Lung (tissue), 17 donors: ENCODE measurements at places on chromosomes 1 and 21. TPM values are rescaled to one million over a fixed set of nuclear protein-coding genes. Genes with fewer than 3 reads are reported as not detected.

SLC6A17 gene
- 0.03 TPM for polyA plus RNA-seq

PM20D1 gene
- 0.06 TPM for polyA plus RNA-seq

PTPRU gene
- polyA plus RNA-seq, result 42.9 TPM

TACSTD2 gene
- polyA plus RNA-seq, result 204 TPM

SLC37A1 gene
- 13.6 TPM for polyA plus RNA-seq

PRKACB gene
- polyA plus RNA-seq, result 4.2 TPM

CACHD1 gene
- 4.7 TPM for polyA plus RNA-seq

CHI3L2 gene
- polyA plus RNA-seq, result 75.6 TPM

UTS2 gene
- polyA plus RNA-seq, result not detected

AUNIP gene
- polyA plus RNA-seq, result 0.31 TPM

MTMR11 gene
- 6.9 TPM for polyA plus RNA-seq

KIAA0040 gene
- 13.4 TPM for polyA plus RNA-seq

BARHL2 gene
- polyA plus RNA-seq, result not detected

GSTM3 gene
- 24.1 TPM for polyA plus RNA-seq

SAMSN1 gene
- polyA plus RNA-seq, result 184 TPM

SPRR2A gene
- not detected for polyA plus RNA-seq

FCGR1A gene
- 78.0 TPM for polyA plus RNA-seq

OR2T35 gene
- polyA plus RNA-seq, result not detected

GNG4 gene
- polyA plus RNA-seq, result not detected

TESK2 gene
- polyA plus RNA-seq, result 3.6 TPM

HTR6 gene
- polyA plus RNA-seq, result not detected

MAB21L3 gene
- 0.30 TPM for polyA plus RNA-seq

EFNA1 gene
- 149 TPM for polyA plus RNA-seq

FMOD gene
- polyA plus RNA-seq, result 19.4 TPM

CHODL gene
- 0.18 TPM for polyA plus RNA-seq

PAQR6 gene
- polyA plus RNA-seq, result 1.7 TPM

GABPA gene
- 7.2 TPM for polyA plus RNA-seq

ARHGAP29 gene
- polyA plus RNA-seq, result 13.3 TPM

RHD gene
- polyA plus RNA-seq, result 0.12 TPM
